ENCODE measurements at places on chromosomes 6 and 20.

GRCh38 chr20:8095648-8096572 lies 36.2 kb upstream of the PLCB1 start:
- DNase-seq, result no peak
- H3K27me3 ChIP-seq, result no peaks in the 10 kb centered on the region
- H3K4me3 ChIP-seq, result no peak overlapping the region
- H3K27ac ChIP-seq, result no peak overlapping the region

DNA sequence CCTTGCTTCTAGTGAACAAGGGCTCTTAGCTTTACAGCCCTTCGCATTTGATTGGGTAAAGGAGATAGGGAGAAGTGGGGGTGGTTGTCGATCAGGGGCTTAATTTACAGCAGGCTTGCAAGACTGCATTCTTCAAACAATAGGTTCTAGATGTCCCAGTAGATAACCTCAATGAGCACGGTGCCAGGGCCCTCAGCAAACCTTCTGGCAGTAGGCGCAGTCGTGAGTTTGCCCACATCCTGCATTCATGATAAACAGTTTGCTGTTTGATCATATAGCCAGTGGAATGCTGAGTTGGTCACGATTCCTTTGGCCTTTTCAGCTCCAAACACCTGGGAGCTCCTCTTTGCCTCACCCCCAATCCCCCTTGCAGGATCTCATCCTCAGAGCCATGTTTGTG lies 27.5 kb downstream of the SUN5 start:
- no peaks in the 10 kb centered on the region for H3K36me3 ChIP-seq
- H3K4me3 ChIP-seq, result no peak overlapping the region
- no peak overlapping the region for H3K27ac ChIP-seq
- H3K27me3 ChIP-seq, result no peaks in the 10 kb centered on the region
- DNase-seq, result peak; percentile 46

- no peak for DNase-seq
- no peaks in the 10 kb centered on the region for H3K36me3 ChIP-seq
- no peaks in the 10 kb centered on the region for H3K27me3 ChIP-seq
- no peak overlapping the region for H3K4me3 ChIP-seq
These were observed 59.4 kb upstream of the GNRH2 start for GRCh38 chr20:2984028-2984501.

- no peaks in the 10 kb centered on the region for H3K36me3 ChIP-seq
- no peaks in the 10 kb centered on the region for H3K27me3 ChIP-seq
- H3K4me1 ChIP-seq, result no peaks in the 10 kb centered on the region
- peak overlapping the region; percentile 94 for H3K4me3 ChIP-seq
- peak overlapping the region; percentile 94 for H3K27ac ChIP-seq
These were observed 423 bp downstream of the PACRG start for GRCh38 chr6:162728197-162728596.

DNA sequence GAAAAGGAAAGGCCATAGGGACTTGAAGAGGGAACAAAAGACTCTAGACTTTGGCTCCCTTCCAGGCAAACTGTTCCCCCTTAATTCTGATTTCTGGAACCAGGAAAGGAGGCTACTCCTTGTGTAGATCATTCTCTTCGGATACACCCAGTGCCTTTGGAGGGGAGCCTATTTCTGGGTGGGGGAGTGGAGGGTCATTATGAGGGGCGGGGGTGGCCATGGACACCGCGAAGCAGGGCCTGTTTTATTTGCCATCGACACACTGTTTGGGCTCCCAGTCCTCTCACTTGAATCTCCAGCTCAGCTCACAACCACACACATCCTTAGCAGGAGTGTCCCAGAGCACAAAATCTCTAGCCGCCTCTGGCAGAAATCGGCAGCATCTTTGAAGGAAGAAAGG lies 132.3 kb downstream of the PXDC1 start:
- H3K4me1 ChIP-seq, result no peaks in the 10 kb centered on the region
- peak; percentile 3 for DNase-seq
- H3K27me3 ChIP-seq, result no peaks in the 10 kb centered on the region
- no peaks in the 10 kb centered on the region for H3K36me3 ChIP-seq
